Caudate nucleus (tissue), 63 donors: ENCODE measurements at places on chromosomes 4 and X.

- DNase-seq = no peak
Observed at GRCh38 chr4:153799694-153800074, 10.8 kb upstream of the SFRP2 start.

- no peak for DNase-seq
Observed at GRCh38 chrX:34903316-34903715, 39.3 kb upstream of the FAM47B start.

- DNase-seq = no peak
Observed at GRCh38 chr4:118012142-118012541, 22.1 kb upstream of the NDST3 start.

GRCh38 chr4:55035892-55036291, 89.5 kb downstream of the KDR start:
- DNase-seq = no peak

DNA sequence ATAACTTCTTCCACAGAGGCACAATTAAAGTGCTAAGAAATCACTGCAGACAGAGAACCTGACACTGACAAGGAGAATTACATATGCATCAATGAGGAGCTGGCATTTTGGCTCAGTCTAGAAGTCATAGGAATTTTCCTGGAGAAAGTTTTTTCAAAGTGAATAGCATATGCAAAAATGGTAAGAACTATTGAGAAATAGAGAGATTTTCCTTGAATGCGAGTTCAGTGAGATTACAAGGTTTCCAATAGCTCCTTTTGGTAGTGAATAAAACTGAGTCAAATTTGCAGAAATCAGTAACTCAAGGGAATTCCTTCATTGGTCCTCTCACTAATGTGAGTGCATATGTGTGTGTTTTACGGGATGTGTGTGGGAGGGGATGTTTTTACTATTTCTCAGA, 557.5 kb downstream of the PPARGC1A start:
- DNase-seq = no peak

GRCh38 chr4:75065909-75066308, 133.0 kb downstream of the PARM1 start:
- no peak for DNase-seq

GRCh38 chr4:3353752-3354454, 61.1 kb downstream of the RGS12 start:
- DNase-seq = no peak

DNA sequence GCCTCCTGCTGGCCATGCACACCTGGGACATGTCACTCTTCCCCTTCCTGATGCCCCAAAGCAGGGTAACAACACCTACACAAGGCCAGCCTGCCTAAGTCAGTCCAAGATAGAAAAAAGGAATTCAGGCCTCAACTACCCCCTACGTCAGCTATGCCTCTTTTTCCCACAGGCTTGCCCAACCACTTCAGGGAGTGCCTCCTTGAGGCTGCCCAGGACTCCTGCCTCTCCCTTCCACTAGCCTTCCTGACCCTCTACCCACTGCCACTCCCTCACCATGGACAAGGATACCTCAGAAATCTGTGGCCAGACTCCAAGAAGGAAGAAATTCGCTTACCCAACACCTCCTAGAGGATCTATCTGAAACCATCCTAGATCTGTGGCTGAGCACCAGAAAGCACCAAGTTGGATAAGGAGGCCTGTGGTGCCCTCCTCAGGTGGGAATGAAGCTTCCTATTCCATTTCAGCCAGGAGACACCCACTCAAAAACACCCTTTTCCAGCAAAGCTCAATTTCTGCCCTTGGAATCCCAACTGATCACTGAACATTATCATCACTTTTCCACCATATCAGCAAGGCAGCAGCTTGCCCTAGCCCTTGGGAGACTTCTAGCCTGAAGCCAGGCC, 1.8 kb downstream of the KDM5C start:
- DNase-seq = no peak

DNA sequence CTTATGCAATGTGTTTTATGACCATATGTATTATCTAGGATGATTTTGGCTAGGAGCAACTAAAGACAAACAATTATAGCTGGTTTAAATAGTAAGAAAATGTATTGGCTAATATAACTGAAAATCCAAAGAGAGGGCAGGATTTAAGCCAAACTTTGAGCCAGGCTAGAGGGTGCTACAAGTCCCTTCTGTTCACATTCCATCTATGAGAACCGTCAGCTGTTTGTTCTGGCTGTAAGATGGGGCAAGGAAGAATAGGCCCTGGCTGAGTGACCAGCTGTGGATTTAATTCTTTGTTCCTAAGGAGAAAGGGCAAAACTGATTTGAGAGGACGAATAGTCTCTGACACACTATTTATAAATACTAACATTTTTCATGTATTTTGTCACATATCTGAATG, 79.2 kb upstream of the UGT8 start:
- no peak for DNase-seq
